CD14-positive monocyte (primary cell): ENCODE measurements at places on chromosomes 13 and 19.

DNA sequence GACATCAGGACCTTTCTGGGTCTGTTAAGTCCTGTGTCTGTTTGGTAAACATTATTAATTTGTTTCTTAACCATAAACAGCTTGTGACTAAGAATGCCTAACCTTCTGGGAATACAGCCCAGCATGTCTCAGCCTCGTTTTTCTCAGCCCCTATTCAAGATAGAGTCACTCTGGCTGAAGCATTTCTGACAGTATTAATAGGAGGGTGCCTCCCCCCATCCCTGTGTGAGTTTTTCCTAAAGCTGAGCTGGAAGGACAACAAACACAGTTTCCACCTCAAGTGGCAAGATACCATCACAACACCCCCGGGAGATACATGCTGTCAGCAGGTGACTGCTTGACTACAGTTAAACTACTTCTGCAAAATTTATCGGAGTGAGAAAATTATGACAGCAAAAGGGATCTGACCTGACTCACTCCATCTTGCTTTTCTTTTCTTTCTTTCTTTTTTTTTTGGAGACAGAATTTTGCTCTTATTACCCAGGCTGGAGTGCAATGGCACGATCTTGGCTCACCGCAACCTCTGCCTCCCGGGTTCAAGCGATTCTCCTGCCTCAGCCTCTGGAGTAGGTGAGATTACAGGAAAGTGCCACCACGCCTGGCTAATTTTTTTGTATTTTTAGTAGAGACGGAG, 59.3 kb upstream of the ABCC4 start:
- no peak for DNase-seq

- no peak for DNase-seq
Measured at GRCh38 chr19:14950421-14950820, 9.1 kb downstream of the OR7C2 start.

DNA sequence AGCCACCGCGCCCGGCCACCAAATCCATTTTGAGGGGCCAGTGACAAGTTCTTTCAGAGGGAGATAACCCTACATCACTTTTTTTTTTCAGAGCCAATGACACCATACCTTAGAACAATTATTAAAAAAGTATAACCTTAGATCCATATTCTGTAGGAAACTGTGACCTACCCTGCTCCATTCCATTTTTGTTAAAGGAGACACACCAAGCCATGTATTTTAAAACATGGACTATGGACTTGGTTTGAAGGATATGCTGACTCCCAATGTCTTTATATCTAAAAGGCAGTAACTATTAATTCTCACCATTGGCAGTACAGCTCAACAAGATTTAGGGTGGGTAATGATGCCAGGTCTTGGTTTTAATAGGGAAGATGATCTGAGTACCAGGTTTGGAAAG, 1.1 kb downstream of the GSK3A start:
- no peak for DNase-seq

DNA sequence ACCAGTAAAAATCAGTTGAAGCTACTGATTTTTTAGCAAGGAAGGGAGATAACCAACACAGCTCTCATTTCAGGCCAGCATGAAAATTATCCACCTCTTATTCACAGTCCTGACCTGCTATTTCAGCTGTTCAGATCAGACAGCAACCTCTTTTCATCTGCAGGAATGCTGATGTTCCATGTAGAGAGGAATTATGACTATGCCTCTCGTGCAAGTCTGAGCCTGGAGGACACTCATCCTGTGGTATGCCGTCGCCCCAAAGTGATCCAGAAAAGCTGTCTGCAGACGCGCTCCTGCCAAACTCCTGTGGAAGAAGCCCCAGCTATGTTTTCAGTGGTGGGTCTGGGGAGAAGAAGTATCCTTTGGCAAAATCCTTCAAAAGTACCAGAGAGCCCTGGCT, 563.5 kb upstream of the SLITRK1 start:
- DNase-seq: no peak

DNA sequence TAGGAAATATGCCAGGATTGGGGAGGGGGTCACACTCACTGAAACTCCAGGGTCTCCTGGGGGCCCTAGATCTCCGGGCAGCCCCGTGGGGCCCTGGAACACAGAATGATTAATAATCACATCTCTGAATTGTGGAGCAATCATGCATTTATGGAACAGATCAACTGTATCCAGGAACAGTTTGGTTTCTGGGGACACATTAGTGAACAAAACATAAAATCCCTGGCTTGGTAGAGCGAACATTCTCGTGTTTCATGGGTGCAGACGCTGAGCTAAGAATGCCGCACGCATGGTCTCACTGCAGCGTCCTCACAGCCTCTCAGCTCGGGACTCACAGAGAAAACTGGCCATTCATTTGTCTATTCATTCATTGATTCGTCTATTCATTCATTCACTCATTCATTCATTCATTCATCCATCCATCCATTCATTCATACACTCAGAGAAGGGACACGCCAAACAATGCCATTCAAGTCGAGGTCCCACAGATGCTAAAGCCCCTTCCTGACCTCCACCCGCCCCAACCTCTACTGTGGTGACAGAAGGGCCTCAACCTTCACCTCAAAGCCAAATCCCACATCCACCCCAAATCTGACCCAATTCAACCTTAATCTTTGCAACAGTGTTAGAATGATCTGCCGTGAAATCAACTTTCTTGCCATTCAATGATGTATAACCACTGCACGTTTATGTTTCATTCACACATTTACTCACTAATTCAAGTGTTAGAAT, 35.0 kb upstream of the OLFM2 start:
- DNase-seq: no peak

- DNase-seq: no peak
Measured at GRCh38 chr13:84481958-84482357, 599.7 kb upstream of the SLITRK1 start.

DNA sequence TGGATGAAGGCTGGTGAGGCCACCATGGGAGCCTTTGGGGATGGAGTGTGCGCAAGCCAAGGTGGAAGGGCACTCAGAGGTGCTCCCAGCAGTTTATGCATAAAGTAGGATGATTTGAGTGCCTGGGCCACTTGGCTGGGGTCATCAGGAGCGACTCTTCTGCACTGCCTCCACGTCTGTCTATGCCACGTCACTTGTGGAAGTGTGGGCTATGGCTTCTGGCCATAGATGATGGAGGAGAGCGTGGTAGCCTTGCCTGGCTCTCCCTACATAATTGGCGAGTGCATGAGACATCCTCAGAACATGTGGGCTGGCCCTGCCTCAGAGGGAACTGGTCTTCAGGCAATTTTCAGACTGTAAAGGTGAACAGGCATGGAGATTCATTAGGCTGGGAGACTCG, 182.9 kb downstream of the TEX29 start:
- DNase-seq: no peak

GRCh38 chr19:18021121-18021755, 13.3 kb downstream of the ARRDC2 start:
- DNase-seq: peak; percentile 98

DNA sequence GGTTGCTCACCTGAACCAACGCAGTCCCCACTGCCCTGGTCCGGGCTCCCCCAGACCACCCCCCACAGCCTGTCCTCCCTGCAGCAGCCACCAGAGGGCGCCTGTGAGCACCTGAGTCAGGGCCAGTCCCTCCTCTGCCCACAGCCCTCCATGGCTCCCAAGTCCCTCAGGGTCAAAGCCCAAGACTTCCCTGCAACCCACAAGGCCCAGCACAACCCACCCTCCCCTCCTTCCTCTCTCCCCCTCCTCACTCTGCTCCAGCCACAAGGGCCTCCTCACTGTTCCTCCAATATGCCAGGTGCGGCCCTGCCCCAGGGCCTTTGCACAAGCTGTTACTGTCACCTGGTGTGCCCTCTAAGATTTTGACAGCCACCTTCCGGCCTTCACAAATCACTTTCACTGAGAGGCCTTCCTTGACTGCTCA, 10.9 kb downstream of the GNA15 start:
- peak; percentile 48 for DNase-seq

DNA sequence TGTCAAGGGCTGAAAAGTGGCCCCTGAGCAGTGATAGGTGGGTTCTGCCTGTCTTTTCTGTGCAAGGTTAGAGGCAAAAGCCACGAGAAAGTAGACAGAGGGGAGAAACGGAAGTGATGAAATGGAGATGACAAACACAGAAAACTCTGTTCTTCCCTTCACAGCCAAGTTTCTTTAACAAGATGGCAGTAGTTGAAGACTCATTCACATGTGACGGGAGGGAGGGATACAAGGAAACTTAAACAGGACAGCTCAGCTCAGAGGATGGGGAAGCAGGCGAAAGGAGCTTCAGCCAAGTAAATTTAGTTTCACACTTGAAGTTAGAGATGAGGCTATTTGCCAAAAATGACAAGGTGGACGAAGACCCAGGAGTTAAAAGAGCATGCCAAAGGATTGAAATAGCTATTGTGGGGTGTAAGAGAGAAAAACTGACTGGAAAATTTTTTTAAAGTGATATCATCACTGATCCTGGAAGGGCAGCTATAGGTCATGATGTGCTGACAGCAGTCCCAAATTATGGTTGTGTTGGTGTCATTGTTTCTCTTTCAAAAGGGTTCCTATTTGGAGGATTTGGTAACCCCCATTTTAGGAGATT, 347.9 kb downstream of the EFNB2 start:
- no peak for DNase-seq

DNA sequence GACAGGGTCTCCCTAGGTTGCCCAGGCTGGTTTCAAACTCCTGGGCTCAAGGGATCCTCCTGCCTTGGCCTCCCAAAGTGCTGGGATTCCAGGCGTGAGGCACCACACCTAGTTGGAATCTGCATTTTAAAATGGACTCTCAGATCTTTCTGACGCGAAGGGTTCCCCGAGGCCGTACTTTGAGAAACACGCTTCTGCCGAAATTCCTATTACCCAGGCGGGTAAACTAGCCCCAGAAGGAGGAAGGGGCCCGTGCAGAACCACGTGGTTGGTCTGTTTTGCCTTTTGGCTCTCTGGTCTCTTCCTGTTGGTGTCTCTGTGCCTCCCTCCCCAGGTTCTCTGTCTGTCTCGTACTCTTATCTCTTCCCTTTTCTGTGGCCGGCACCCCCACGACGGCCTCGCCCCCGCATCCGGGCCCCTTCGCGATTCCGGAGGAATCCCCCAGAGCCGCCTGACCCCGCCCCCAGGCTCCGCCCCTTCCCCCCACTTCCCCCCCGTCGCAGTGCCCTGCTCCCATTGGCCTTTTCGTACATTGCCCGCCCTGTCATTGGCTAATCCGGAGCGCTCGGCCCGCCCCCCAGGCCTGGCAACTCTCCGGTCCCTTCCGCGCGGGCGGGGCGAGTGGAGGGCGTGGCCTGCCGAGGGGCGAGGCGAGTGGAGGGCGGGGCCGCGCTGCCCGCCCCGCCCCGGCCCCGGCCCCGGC, at the start of gene TNFAIP8L1:
TSS of gene TNFAIP8L1 (plus strand) at position 689 of the 703 bp plus-strand sequence. CDS start 12,354 bp downstream, outside the sequence.
- DNase-seq: peak; percentile 98

GRCh38 chr13:44118881-44119280, 239.2 kb downstream of the LACC1 start:
- DNase-seq: no peak

DNA sequence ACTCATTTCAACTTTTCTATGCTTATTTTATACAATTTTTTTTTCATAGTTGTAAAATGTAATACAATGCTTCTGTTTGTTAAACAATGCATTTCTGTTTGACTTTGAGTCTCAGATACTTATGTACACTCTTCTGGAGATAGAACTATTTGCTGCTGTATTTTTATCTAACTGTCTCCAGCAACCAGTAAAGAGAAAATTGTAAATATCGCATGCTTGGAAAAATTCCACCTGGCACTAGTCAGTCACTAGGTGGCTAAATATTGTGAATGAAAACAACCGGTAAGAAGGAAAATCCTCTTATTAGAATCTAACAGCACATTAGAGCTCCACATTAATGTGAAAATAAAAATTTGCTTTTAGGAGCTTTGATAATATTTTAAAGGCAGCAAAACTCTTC, 876.5 kb downstream of the PCDH9 start:
- DNase-seq: no peak

GRCh38 chr13:63010072-63010658, 1594.5 kb upstream of the PCDH20 start:
- DNase-seq: no peak

GRCh38 chr19:11534948-11535347, 3.7 kb upstream of the CNN1 start:
- no peak for DNase-seq

DNA sequence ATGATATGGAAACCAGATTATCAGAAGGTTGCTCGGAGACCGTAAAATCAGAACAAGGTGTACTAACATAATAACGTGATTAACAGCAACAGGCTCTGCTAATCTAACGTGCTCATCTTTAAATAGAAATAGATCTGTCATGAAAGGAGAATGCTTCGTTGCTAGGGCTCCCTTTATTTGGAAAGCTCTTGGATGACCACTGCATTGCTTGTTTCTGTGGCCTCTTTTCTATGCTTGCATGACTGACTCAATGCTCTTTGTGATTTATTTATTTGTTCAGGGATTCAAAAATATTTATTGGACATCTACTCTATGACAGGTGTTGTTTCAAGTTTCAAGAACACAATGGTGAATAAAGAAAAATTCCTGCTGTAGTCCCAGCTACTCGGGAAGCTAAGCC, 22.3 kb upstream of the ZDHHC20 start:
- DNase-seq: no peak

DNA sequence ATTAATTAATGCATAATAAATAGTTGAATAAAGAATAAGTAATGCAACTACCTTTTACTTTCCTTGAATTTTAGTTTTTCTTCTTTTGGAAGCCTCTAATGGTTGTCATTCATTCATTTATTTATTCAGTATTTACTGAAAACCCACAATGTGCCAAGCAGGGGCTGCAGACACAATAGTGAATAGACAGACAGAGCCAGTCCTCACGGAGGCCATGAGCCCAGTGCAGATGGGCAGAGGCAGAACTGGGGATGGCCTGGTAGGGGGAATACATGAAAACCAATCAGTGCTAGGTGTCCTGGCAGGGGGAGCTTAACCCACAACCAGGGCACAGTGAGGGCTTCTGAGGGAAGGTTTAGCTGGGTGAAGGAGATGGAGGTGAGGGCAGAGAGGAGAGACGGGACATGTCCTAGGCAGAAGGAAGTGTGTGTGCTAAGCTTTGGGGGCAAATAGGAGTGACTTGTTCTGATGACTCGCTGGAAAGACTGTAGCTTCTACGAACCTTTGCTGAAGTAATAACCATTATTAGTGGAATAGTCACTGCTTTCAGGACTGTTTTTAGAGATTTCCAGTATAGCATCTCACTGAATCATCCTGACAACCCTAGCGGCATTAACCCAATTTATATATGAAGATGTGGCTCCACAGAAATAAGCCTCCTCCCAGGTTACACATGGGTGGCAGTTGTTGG, 55.9 kb downstream of the ERCC5 start:
- no peak for DNase-seq

GRCh38 chr19:6250024-6250615, 29.7 kb downstream of the MLLT1 start:
- no peak for DNase-seq

DNA sequence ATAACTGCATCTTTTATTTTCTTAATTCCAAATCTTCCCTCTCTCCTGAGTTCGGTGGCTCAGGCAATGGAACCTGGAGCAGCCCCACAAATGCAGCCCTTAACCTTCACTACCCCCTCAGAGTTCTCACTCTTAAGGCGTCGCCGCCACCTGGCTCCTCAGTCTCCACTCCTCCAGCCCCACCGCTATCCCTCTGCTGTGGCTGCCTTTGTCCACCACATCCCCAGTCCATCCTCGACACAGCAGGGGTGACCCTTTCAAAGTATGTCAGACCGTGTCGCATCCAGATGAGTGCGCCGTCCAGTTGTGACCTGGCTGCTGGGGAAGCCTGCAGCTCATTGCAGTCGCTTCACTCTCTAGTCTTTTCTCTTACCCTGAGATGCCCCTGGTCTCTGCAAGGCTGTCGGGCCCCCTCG, 1.0 kb downstream of the SPPL2B start:
- DNase-seq: no peak
